ENCODE measurements at places on chromosomes 5 and 9.

- no peak for DNase-seq
Observed at GRCh38 chr9:71680189-71680980, 87.9 kb downstream of the CEMIP2 start.

DNA sequence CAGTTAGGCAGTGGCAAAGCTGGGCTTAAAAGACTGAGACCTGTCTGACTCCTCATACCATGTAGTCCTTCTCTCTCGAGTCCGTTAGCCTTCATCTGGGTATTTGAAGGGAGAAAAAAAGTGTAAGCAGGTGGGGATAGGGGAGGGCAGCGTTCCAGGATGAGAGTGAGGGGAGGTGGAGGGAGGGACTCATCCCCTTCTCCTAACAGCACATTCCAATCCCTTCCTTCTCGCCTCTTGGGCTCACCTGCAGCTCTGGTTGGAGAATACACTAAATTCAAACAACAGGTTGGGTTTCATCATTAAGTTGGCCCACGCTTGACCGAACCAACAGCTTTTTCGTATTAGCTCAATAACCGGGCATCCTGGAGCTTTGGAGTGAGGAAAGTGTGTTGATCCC is 3.6 kb downstream of the NEURL1B start:
- no peak for DNase-seq

- DNase-seq, result no peak
Observed at GRCh38 chr5:29379619-29380018, 1813.9 kb upstream of the CDH6 start.

DNA sequence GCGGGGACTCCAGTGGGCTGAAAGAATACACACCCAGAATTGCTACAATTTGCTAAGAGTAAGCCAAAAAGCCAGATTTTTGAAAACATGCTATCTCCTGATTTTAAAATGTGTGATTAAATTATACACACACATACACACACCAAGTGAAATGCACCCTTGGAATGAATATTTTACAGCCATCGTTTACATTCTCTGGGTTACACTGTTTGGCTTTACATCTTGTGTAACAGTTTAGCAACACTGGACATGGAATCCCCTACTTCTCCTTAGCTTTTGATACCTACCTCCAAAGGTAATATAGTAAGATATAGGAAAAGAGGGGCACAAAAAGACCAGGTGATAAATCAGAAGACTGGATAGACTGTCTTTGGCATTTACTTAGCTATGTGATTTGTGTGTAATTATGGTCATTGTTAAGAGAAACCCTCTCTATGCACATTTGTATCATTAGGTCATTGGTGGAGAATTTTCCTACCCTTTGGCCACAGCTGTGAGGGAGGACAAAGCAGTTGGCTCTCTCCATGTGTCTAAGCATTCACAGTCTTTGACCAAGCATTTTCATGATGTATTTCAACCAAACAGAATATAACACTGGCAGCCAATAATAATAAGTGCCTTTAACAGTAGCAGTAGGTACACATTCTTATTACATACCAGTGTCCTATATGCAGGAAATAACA is 7.6 kb downstream of the SVEP1 start:
- no peak for DNase-seq

GRCh38 chr9:96668868-96669534 is 13.9 kb upstream of the PRXL2C start:
- DNase-seq, result no peak

DNA sequence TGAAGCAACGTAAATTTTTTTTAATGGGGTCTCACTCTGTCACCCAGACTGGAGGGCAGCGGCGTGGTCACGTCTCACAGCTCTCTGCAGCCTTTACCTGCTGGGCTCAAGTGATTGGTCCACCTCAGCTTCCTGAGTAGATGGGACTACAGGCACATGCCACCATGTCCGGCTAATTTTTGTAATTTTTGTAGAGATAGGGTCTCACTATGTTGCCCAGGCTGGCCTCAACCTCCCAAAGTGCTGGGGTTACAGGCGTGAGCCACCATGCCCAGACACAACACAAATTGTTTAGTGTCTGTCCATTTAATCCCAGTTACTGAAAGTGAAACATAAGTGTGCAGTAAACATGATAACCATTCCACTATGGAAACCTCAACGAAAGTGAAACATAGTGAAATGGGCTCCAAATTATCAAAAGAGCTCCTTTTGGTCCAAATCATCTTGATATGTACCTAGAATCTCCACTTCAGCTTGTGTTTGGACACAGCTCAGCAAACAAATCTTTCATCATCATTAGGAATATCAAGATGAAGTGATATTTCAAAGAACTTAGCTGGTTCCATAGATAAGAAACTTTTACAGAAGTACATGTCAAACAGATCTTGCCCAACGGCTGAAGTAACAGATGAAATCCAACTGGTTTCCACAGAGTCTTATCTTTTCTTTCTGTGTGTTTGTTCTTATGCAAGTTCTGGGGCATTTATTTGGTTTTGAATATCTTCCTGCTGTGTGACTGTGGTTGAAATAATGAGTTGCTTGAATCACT is 41.2 kb upstream of the PLPP1 start:
- DNase-seq, result no peak

DNA sequence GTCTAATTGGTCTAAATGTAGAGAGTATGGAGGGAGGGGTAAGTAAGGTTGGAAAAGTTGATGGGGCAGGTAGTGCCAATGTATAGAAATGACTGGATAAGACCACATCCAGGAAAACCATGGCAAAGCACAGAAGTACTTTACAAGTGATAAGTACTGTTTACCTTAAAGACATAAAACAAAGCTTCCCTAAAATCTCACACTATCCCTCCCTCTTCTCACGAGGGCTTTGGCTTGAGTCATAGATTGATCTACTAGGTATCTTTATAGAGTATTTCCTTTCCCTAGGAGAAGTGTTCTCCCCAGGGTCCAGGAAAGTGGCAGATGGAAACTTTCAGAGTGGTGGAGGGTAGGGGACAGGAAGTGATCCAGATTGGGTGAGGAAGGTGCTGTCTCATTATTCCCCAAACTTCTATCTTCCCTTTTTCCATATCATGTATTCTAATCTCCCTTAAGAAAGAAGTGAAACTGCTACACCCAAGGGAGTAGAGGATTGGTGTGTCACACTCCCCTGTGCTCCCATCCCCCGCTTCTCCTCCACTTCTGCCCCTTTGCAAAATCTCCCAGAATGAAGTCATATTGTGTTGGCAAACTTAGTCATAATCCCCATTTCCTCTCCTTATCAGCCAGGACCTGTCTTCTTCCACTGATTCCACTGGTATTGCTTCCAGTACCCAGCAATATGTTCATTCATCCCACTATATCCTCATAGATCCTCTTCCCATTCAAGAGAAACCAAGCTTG is 14.6 kb downstream of the IL33 start:
- DNase-seq, result no peak

GRCh38 chr5:159317849-159318248 is 12.4 kb downstream of the IL12B start:
- DNase-seq, result no peak

- DNase-seq, result no peak
Observed at GRCh38 chr9:121472446-121472845, 27.2 kb downstream of the GGTA1 start.

- no peak for DNase-seq
Observed at GRCh38 chr9:135526730-135527571, 5.7 kb downstream of the LCN1 start.

DNA sequence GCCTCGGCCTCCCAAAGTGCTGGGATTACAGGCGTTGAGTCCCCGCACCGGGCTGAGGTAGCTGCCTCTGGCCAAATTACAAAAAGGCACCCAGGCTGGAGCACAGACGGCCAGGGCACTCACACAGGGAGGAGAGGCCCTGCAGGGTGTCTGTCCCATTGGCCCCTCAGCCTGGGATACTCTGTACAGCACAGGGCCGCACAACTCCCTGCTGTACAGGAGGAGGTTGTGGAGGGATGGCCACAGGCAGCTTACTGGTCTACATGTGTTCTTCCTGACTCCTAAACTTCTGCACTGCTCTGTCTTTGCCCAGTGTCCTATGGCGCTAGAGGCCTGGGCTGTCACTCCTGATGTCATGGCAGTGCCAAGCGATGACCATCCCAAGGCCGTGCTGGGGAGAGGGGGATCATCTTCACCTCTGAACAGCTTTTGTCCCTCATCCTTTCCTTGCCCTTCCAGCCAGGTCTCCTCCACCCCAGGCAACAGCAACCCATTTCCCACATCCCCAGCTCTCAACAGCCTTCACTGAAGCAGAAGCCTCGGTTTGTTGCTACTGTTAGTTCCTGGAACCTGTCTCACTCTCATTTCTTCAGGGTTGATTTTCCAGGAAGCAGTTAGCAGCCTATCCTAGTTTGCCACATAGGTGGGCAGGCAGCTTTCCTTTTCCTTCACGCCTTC is 1.8 kb upstream of the CNOT6 start:
- DNase-seq, result no peak

GRCh38 chr9:114047717-114048116 is 30.4 kb downstream of the AMBP start:
- no peak for DNase-seq

DNA sequence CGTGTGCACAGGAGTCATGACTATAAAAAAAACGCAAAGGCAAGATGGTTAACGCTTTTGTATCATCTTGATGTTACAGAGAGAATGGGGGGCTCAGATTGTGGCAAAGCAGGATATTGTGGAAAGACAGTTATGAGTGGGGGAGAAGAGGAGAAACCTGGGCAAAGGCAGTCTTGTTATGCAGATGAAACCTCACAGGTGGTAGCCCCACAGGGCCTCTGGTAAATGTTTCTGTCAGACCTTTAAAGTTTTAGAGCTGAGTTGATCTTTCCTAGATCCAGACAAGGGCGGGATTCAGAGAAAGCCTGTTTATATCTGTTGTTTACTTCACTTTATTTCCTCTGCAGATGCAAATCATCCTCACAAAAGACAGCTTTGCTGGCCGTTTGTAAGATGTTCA is 55.2 kb downstream of the C9orf85 start:
- no peak for DNase-seq

DNA sequence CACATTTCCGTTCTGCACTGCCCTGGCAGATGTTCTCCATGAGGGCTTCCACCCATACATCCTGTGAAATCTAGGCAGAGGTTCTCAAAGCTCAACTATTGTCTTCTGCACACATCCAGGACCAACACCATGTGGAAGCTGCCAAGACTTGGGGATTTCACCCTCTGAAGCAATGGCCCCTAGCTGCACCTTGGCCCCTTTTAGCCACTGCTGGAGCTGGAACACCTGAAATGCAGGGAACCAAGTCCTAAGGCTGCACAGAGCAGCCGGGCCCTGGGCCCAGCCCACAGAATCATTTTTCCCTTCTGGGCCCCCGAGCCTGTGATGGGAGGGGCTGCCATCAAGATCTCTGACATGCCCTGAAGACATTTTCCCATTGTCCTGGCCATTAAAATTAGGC is 228.7 kb downstream of the ANXA1 start:
- no peak for DNase-seq

DNA sequence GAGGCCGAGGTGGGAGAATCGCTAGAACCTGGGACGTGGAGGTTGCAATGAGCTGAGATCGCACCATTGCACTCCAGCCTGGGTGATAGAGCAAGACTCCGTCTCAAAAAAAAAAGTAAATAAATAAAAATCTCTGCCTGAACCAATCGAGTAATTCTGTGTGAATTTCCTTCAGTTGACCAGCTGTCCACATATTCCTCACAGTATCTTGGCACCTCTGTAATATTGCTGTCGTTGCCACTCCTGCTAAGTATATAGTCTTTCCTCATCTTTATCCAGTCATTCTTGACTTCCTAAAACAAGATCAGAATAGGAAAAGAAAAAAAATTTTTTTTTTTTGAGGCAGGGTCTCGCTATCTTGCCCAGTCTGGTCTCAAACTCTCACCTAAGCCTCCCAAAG is 29.9 kb downstream of the KDM3B start:
- DNase-seq, result no peak

- DNase-seq, result no peak
Observed at GRCh38 chr5:157384971-157385709, 74.9 kb upstream of the NIPAL4 start.

- DNase-seq, result no peak
Observed at GRCh38 chr5:172959824-172960799, 888 bp downstream of the RPL26L1 start.

All from activated B cell treated with CpG ODN at 0.5 μM for 24 hours (primary cell).